ENCODE measurements at places on chromosomes 2 and 18. TPM values are rescaled to one million over a fixed set of nuclear protein-coding genes. Genes with fewer than 3 reads are reported as not detected.
A peak's percentile ranks its signal among the peaks of the same experiment; 100 is the strongest.

Gene TLX2
- 5.0 TPM for polyA plus RNA-seq

Gene PLEKHH2
- 14.7 TPM for polyA plus RNA-seq

GRCh38 chr2:172098287-172098649, 4.4 kb downstream of the DLX2 start:
- H3K27ac ChIP-seq: no peak overlapping the region
- no peaks in the 10 kb centered on the region for H3K36me3 ChIP-seq
- peaks cover 37% of the 10 kb centered on the region for H3K4me1 ChIP-seq
- peaks cover 99% of the 10 kb centered on the region for H3K27me3 ChIP-seq
- H3K4me3 ChIP-seq: no peak overlapping the region
- no peak for DNase-seq

DNA sequence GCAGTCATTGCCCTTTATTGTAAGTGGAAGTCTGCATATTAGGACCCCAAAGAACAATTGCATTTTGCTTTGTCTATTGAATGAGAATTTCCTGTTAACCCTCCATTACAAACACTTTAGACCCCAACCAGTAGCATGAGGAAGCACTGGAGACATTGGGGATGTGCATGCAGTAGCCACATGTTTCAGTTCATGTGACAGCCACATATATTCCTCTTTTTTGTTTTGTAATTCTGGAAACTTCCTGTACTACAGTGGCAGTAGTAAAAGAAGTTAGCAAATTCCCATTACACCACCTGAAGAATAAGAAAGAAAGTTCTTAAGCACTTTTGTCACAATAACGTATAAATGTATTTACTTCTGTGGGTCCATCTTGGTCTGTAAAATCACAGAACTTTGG, 281.1 kb upstream of the SLC14A2 start:
- no peak overlapping the region for H3K27ac ChIP-seq
- no peaks in the 10 kb centered on the region for H3K27me3 ChIP-seq
- no peak overlapping the region for H3K4me3 ChIP-seq
- H3K4me1 ChIP-seq: no peaks in the 10 kb centered on the region
- H3K36me3 ChIP-seq: no peaks in the 10 kb centered on the region
- no peak for DNase-seq

GRCh38 chr2:173607606-173608311, 253.1 kb downstream of the CDCA7 start:
- H3K27ac ChIP-seq: no peak overlapping the region
- DNase-seq: peak; percentile 6
- no peaks in the 10 kb centered on the region for H3K27me3 ChIP-seq
- H3K4me3 ChIP-seq: no peak overlapping the region
- no peaks in the 10 kb centered on the region for H3K4me1 ChIP-seq

DNA sequence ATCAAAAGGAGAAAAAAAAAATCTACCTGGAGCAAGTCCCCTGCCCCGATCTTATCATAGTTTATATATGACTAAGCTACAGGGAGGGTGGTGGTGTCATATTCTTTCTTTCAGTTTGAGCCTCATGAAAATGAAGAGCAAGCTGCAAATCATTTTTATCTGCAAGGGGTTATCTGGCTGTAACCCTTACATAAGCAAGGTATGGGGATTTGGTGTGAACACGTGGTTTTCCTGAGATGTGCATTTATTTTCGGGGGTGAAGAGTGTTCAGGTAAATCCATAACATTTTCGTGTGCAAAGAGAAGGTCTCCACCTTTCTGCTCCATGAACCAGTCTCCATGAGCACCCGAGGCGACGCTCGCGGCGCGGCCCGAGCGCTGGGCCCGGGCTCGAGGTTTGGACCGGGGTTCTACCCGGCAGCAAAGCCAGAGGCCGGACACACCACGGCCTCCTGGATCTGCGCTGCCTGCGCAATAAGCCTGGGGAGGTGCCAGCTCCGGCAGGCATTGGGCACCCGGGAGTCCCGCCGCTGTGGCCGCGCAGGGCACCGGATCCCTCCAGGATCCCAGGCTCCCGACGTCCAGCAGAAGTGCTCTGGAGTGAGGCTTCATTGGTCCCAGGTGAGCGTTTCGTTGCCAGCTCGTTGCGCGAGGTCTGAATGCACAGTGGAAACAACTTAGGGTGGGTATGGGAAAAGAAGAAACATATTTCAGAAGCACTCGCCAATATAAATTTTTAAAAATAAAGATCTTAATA, 36.1 kb upstream of the GPD2 start:
- H3K4me3 ChIP-seq: peak overlapping the region; percentile 76
- H3K4me1 ChIP-seq: peaks cover 10% of the 10 kb centered on the region
- no peaks in the 10 kb centered on the region for H3K27me3 ChIP-seq
- peak; percentile 53 for DNase-seq
- H3K36me3 ChIP-seq: no peaks in the 10 kb centered on the region

DNA sequence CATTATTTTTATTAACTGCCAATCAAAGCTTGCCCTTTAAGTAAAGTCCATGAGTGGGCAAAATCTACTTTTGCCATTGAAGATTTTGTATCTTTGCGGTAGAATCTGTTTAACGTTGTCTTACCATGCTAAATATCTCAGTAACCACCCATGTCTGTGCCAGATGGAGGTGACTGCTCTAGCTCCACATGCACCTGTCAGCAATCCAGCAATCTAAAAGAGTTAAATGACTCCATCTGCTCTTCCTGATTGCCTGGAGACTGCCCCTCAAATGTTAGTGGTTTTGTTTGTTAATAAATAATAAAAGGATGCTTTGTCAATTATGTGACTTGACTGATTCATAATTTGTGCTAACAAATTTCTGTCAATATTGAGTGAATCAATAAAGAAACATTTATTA, 141.7 kb downstream of the RBM43 start:
- no peak for DNase-seq
- H3K36me3 ChIP-seq: no peaks in the 10 kb centered on the region
- no peaks in the 10 kb centered on the region for H3K27me3 ChIP-seq

DNA sequence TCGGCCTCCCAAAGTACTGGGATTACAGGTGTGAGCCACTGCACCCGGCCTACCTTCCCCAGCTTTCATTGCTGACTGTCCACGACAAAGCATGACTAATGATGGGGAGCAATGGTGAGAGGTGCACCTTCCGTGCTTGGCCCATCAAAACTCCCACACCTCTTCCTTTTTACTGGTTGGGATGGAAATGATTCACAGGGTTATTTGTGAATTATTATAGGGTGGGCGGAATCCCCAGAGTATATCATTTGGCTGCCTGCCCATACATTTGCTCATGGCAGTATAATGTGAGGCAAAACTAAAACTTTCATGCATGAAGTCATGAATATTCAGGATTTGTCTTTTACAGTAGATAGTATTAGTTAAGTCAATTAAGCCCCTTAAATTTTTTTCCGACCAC, 334.2 kb upstream of the NETO1 start:
- H3K4me1 ChIP-seq: no peaks in the 10 kb centered on the region
- H3K36me3 ChIP-seq: no peaks in the 10 kb centered on the region
- H3K27me3 ChIP-seq: no peaks in the 10 kb centered on the region
- no peak for DNase-seq
- H3K4me3 ChIP-seq: no peak overlapping the region

DNA sequence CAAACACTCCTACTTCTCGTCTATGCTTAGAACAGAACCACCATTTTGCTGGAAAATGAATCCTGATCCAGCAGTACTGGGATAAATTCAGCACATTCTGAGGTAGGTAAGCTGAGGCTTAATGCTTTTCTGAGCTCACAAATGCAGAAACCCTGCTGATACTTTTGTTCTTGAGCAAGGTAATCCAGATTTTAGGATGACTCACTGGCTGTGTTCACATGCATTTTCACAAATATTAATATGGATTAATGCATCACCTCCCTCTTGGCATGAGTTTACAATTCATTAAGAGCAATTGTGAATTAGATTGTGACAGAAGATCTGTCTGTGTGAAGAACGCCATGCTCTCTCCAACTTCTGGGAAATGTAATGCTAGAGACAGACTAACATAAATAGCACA, 42.2 kb downstream of the RAD51AP2 start:
- no peak for DNase-seq
- H3K27me3 ChIP-seq: no peaks in the 10 kb centered on the region
- H3K4me1 ChIP-seq: peaks cover 6% of the 10 kb centered on the region

Data from large intestine (tissue), 12 donors.